ENCODE measurements at places on chromosomes 6 and 20.

- DNase-seq: no peak
Observed at GRCh38 chr6:52603000-52603795, 26.3 kb upstream of the TRAM2 start.

DNA sequence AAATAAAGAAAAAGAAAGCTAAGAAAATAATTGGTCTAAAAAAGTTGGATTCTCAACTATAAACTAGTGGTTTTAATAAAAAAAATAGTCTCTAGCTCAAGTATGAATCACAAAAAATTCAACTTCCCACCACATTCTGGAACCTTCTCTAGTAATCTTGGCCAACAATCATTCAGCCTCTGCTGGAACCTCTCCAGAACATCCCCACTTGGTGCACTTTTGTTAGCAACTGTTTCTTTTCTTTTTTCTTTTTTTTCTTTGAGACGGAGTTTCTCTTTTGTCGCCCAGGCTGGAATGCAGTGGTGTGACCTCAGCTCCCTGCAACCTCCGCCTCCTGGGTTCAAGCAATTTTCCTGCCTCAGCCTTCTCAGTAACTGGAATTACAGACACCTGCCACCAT lies 35.7 kb downstream of the TXLNB start:
- DNase-seq: no peak

GRCh38 chr20:20519269-20519668 lies 151.4 kb downstream of the INSM1 start:
- no peak for DNase-seq

DNA sequence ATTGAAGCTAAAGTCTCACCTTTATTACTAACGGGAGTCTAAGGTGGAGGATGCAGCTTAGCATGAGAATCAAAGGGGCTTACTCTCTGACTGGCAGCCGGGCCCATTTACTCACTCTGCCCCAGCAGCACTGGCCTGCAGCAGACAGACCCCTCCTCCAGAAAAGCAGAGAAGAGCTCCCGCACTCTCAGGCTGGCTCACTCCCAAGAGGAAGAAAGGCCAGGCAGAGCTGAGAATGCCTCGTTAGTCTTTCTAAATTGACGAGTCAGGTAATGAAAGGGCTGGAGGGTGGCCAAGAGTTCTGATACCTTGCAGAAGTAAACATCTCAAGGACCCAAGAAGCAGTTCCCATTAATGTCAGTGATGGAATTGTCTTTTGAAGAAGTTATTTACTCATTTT lies 44.5 kb upstream of the IL20RA start:
- DNase-seq: no peak

- DNase-seq: no peak
Observed at GRCh38 chr20:35263532-35264341, 14.2 kb downstream of the MMP24OS start.

DNA sequence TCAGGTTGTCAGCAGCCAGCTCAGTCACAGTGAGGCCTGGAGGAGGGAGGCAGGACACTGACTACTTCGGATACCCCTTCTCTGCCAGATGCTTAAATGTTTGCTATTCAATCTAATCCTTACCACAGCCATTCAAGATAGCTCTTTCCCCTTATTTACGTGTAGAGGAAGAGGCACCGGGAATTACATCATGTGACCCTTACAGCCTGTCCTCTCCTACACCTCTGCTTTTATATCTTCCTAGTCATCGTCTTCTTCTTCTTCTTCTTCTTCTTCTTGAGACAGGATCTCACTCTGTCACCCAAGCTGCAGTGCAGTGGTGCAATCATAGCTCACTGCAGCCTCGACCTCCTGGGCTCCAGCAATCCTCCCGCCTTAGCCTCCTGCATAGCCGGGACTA lies 148.1 kb upstream of the NEDD9 start:
- no peak for DNase-seq

DNA sequence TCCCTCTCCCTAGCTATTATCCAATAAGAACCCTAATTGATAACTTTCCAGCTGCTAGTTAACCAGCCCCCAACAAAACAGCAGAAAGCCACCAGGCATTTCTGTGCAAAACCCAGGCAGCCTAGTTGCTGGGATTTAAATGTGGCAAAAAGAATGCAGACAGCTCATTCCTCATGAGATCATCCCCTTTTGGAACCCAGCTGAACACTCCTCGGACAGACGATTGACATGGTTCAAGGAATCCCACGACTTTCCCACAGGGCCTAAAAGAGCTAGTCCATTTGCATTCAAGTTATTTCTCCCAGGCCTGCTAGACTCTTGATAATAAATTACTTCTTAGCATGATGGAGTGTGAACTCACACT lies 24.0 kb downstream of the JAG1 start:
- DNase-seq: no peak

GRCh38 chr20:57261457-57262251 lies 4.8 kb downstream of the BMP7 start:
- no peak for DNase-seq

- DNase-seq: no peak
Observed at GRCh38 chr20:41050361-41051008, 21.9 kb downstream of the TOP1 start.

GRCh38 chr6:42269974-42270510 lies 52.4 kb upstream of the MRPS10 start:
- DNase-seq: no peak

- no peak for DNase-seq
Observed at GRCh38 chr20:51480507-51481270, 61.8 kb downstream of the NFATC2 start.

- no peak for DNase-seq
Observed at GRCh38 chr6:91744566-91744965, 1157.7 kb upstream of the MAP3K7 start.

DNA sequence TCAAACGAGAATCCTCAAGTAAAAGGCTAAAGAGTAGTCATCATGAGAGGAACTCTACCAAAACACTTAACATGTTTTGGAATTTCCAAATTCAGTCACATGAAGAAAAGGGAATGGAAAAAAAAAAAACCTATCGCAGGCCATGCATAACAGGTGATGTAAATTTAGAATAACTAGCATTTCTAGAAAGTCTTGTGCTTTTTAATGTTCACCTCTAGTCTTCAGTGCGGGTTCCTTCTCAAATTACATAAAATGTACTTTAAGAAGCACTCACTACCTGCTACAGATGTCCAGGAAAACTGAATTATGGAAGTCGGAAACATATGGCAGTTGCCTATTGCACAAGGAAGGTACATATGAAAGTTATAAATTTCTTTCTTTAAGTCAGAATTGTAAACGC lies 6.1 kb upstream of the TBX18 start:
- DNase-seq: no peak

DNA sequence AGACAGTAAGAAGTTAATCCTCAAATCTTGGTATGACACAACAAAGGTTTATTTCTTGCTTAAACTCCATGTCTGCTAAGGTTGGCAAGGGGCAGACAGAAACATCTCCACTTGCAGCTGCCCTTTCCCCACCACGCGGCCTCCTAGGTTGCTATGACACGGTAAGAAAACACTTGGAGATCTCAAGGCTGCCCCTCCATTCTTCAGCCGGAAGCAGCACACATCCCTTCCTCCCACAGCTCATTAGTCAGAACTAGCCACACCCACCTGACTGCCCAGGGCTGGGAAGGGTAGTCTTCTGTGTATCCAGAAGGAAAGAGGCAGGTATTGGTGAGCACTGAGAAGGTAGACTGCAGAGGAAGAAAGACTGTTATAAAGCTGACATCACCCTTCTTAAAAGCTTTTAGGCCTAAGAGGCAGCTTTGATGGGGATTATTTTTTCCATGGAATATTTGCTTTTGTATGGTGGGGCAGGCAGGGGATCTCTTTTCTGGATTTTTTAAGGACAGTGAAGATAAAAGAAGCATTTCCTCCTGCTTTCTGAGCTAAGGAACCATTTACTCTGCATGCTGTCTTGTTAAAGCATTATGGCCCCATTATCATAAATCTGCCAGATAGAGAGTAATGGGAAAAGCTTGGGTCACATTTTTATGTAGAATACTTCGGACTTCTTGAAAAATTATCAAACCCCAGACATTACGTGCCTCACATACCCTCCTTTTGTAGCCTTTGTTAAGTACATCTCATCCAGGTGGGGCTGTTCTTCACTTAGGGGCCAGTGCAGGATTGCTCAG lies 41.6 kb downstream of the MRAP2 start:
- DNase-seq: no peak

- DNase-seq: no peak
Observed at GRCh38 chr6:146087386-146087785, 58.5 kb downstream of the GRM1 start.

DNA sequence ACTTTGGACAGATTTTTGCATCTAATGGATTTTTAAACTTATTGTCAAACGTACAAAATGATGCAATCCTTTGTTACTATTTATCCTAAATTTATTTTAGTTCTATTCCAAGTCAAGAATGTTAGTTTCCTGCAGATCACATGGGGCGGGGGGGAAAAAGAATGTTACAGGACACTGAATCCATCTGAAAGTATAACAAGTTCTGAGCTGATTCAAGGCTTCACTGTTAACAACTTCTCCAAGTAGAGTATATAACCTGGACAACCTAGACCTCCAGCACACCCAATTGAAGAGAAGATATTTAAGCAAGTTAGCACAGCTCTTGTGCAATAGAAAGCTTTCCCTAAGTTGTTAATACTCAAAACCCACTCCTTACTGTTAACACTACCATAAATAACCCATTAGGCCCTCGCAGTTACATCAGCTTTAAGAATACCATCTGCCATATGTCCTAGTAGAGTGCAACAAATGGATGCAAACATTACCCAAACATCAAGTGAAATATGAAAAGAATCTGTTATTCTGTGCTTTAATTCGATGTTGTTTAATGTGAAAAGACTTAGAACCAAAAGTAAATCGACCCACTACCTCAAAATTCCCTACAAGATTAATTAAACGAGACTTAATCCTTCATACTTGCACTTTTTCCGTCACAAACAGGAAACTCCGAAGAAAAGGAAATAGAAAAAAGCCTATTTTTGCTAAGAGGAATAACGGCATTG lies 1.3 kb downstream of the SEC63 start:
- DNase-seq: no peak

DNA sequence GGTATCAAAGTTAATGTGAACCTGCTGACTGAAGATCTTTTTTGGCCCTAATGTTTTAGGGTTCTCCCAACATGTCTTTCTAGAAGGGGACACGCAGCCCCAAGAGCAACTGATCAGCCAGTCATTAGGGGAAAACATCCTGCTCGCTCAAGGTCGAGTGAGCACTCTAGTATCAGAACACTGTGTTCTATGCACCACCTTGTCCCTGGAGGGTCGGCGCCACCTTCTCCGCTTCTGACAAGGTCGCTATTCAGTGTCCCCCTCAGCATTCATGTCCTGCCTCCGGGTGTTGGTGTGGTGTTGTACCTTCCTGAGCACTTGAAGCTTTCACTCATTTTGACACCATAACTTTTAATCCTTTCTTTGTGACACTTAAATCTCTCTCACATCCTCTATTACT lies 331.2 kb upstream of the KCNQ5 start:
- no peak for DNase-seq

DNA sequence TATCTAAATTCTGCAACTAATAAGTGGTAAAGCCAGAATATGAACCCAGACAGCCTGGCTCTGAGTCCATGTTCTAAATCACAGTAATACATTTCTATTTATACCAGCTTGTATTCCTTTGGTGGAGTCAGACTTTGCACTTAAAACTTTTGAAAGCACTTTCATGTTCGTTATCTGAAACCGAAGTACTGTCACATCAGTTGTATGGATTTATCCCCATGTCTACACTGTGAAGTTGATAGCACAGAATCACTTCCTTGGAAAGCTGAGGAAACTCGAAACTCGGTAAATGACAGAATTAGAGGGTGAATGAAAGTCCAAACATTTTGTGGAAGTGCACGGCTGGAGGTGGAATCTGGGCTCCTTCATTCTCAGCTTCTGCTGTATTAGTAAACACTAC lies 28.3 kb upstream of the CTAGE9 start:
- no peak for DNase-seq

- DNase-seq: no peak
Observed at GRCh38 chr20:63095718-63096654, 89.2 kb upstream of the BHLHE23 start.

GRCh38 chr20:41379551-41379950 lies 12.9 kb upstream of the EMILIN3 start:
- DNase-seq: no peak

GRCh38 chr6:133404151-133404550 lies 163.0 kb downstream of the EYA4 start:
- DNase-seq: no peak

- DNase-seq: no peak
Observed at GRCh38 chr6:152746172-152746553, 4.4 kb upstream of the VIP start.

DNA sequence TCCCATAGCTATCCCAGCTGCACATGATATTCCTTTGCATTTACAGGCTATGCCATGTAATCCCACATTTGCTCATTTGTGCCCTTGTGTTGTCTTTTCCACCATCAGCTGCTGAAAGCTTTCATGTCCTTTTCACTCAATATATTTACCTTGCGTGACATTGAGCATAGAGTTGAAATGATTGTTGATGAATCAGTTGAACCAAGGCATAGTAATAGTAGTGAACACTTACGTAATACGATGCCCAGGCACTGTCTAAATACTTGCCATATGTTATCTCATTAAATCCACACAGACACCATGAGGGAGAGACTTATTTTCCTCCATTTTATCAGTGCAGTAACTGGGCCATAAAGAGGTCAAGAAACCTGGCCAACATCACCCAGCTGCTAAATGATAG lies 13.1 kb downstream of the RNF8 start:
- DNase-seq: no peak

GRCh38 chr6:158175111-158175510 lies 7.0 kb downstream of the GTF2H5 start:
- DNase-seq: no peak

DNA sequence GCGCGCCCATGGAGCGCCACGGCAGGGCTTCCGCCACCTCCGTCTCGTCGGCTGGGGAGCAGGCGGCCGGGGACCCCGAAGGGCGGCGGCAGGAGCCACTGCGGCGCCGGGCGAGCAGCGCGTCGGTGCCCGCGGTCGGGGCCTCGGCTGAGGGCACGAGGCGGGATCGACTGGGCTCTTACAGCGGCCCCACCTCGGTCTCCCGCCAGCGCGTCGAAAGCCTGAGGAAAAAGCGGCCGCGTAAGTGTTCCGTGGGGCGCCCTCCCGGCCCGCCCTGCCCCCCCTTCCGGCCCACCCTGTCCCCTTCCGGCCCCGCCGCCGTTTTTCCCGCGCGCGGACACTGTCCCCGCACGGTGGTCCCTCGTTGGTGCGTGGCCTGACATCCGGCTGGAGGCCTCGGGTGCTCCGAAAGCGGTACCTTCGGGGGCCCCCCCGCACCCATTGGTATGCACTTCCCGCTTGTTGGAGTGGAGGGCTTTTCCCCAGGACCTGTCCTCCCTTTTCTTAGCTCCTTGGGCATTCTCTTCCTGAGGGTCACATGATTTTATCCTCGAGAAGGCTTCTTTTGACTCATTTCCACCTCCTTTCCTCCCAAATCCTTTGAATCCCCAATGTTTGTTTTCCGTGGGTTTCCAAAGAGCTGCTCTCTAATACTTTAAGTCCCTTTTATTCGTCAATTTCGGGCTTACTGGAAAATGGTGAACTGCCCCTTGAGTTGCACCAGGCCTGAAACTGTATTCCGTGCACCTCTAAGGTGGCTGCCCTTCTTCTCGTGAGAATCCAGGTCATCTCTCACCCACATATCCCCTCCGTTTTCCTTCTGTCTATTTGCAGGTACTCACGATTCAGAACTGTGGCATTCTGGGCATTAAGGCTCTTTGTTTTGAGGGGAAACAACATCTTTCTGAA lies 556 bp downstream of the PANK2 start:
- DNase-seq: peak; percentile 15

All from neural crest cell (in vitro differentiated cells).